Progenitor cell of endocrine pancreas (in vitro differentiated cells): ENCODE measurements at places on chromosomes 4 and X.

DNA sequence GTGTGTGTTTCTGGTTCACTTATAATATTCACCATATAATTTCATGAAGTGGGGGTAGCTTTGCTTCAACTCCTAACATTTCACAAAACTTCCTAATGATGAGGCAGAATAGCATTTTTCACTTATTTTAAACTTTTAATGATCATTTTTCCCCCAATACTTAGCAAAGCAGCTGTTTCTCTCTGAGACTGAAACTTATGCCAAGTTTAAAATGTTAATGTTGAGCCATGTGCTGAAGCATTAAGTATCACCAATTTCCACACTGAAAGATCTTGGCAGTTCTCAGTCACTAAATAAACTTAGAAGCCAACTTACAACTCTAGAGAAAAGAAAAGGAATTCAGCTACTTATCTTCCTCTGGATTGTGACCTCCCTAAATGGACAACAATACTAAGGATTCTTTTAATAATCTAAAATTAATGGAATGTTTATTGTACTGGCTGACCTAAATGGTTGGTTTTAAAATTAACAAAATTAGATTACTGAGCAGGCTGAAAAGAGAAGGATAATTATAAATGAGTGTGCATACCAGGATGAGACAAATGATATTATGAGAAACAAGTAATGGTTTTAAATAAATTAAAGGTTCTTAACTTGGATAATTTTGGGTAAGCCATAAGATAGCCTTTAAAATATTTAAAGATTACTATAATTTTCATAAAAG, 1429.4 kb upstream of the ADGRL3 start:
- no peak for DNase-seq

GRCh38 chrX:70398899-70399298, 24.2 kb upstream of the GDPD2 start:
- DNase-seq: no peak

- DNase-seq: no peak
Measured at GRCh38 chrX:8849945-8850344, 48.8 kb upstream of the FAM9A start.

DNA sequence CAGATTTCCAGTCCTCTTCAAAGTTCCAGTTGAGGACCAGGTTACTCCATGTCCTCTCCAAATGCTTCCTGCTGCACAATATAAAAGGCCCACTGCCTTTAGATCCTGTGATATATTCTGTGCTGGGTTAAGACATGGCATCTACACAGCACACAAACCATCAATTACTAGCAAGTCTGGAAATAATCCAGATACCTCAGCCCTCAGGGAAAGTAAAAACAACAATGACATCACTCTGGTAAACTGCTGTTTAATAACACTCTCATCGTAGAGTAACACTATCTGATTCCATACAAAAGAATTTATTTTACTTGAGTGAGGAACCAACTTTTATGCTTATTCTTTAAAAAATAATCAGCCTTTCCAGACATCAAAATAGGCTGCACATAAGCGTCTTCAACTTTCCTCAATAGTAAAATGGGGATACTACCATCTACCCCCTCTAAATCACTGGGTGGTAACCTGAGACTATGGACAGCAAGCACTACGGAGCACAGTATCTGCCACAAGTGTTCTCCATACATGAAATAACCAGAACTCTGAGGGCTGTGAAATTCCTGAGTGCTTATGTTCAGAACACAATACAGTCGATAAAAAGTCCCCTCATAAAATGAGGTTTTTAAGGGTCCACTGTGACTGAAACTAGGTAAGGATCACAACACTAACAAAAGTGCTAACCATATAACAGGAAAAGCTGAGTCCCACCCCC, 53.4 kb downstream of the ABCG2 start:
- DNase-seq: no peak

DNA sequence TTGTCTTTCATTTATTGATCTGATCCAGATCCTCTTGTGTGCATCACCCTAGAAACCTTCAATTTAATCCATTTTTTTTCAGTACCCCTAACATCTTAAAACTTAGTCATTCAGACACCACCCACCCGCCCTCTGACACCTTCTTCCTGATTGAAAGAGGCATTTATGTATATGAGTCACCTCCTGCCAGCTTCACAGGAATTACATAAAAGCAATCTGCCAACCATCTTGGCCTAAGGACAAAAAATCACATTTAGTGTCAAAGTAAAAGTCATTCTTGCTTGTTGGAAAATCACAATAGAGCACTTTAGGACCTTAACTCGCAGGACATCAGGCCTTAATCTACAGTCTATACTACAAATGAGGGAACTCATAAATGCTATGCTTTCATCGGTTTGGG, 52.1 kb downstream of the NDST3 start:
- no peak for DNase-seq

DNA sequence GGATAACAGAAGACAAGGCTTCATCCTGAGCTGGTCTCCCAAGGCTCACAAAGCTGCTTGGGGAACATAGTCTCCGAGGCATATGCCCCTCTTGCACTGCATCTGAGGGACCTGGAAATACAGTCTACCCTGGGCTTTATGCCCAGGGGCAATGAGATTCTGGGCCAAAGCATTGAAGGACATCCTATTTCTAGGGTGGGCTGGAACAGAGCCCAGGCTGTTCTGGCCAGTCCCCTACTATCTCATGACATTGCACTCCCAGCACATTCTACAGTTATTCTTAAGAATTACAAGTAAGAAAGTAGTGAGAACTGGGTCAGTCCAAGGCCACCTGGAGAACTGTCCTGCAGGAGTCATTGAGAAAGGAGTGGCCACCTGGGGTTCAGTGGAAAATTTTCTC, 107.6 kb downstream of the USP46 start:
- DNase-seq: no peak

GRCh38 chr4:20617678-20618396, 82.4 kb upstream of the PACRGL start:
- DNase-seq: no peak

GRCh38 chrX:3263681-3264126, 82.7 kb downstream of the MXRA5 start:
- DNase-seq: no peak
